ENCODE measurements at places on chromosomes 7 and 10.

DNA sequence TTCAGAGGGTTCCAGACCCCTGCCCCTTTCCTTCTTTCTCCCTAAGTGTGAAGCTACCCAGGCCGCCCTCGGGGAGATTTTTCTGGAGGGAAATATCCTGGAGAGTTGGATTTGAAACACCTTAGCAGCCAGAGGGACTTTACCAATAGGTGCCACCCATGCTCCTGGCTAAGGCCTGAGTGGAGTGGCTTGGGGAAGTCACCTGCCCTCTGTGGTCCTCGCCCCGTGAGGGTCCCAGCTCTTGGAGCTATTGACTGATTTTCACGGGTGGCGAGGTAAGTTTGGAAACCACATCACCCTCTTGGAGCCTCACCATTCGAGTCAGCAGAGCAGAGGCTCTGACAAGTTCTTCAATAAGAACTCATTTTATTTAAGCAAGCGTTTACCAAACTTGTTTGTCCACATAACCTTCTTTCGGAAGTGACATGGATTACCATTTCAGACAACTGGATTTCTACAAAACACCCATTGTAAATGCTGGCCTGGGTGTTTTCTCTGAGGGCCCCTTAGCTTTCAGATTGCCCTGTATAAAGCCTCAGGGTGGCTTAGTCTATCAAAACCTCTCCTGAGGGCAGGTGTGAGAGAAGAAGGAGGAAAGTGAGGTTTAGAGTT lies 20.4 kb downstream of the AQP1 start:
- no peak for DNase-seq

GRCh38 chr10:13865758-13866491 lies 279.2 kb downstream of the PRPF18 start:
- no peak for DNase-seq

GRCh38 chr7:25578991-25579777 lies 350.9 kb upstream of the NPVF start:
- no peak for DNase-seq

GRCh38 chr10:130545122-130545521 lies 408.9 kb downstream of the GLRX3 start:
- no peak for DNase-seq

GRCh38 chr7:30664184-30664885 lies 17.9 kb downstream of the CRHR2 start:
- no peak for DNase-seq

- DNase-seq, result no peak
Measured at GRCh38 chr10:131137223-131137622, 174.3 kb downstream of the TCERG1L start.

DNA sequence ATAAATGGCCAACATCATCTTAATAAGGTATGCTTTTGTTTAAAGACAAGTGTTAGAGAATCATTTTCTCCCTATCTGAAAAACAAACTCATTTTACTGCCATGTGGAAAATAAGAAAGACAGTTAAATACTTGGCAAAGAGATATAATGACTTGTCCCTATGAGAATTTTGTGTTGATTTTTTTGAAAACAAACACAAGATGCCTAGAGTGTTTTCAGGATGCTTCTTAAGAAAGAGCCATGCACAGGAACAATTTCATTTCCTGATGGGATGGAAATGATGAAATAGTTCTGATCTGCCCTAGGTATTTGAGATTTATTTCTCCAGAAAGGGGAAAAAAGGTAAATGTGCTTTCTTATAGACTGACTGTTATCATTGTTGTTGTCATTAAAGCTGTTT lies 237.5 kb upstream of the GNAI1 start:
- no peak for DNase-seq

DNA sequence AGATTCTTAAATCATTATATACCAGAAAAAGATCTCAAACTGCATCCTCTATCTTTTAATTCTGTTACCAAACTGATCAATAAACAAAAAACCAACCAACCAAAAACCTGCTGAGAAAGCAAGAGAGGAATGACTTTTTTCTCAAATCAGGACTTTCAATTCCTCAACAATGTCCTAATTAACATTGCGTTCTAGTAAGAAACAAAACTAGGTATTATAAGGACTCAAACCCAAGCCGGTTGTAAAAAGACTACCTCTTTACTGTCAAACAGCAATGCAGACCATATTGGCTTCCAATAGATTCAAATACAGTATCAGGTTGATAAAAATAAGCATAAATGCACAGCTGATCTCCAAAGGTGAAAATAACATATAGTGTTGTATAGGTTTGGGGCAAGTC lies 57.3 kb downstream of the ETV1 start:
- no peak for DNase-seq

- DNase-seq, result no peak
Measured at GRCh38 chr7:144866189-144866588, 30.3 kb upstream of the TPK1 start.

- DNase-seq, result no peak
Measured at GRCh38 chr7:105096306-105096705, 82.3 kb downstream of the KMT2E start.

GRCh38 chr7:75637854-75638593 lies 100.7 kb downstream of the HIP1 start:
- DNase-seq, result peak; percentile 35

DNA sequence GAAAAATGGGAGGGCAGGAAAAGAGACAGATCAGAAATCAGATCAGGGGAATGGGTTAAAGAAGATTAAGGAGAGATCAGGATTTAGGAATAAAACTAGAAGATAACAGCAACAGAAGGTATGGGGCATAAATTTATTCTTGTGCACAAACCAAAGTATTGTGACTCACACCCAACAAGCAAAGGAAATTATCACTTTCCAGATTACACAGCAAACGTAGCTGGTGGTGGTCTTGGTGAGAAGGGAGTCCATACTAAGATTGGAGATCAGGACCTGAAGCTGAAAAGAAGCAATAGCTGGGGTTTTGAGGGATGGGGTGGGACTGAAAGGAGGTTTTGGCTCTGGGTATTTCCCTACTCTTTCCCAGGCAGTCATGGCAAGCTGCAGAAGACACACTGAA lies 3.5 kb upstream of the MYOZ1 start:
- no peak for DNase-seq

DNA sequence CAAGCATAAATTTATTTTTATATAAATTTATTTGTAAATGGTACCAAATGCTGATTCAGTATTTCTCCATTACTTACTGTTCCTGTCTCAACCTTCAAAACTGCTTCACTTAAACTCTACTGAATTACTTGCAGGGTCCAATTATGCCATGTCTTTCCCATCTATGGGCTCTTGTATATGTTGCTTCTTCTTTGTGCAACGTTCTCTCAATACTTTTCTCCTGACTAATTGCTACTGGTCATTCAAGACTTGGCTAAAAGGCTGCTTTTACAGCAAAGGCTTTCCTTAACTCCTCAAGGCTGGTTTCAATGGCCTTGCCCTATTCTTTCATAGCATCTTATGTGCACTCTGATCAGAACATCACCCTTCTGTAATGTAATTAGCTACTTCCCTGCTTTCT lies 67.9 kb downstream of the RNLS start:
- no peak for DNase-seq

DNA sequence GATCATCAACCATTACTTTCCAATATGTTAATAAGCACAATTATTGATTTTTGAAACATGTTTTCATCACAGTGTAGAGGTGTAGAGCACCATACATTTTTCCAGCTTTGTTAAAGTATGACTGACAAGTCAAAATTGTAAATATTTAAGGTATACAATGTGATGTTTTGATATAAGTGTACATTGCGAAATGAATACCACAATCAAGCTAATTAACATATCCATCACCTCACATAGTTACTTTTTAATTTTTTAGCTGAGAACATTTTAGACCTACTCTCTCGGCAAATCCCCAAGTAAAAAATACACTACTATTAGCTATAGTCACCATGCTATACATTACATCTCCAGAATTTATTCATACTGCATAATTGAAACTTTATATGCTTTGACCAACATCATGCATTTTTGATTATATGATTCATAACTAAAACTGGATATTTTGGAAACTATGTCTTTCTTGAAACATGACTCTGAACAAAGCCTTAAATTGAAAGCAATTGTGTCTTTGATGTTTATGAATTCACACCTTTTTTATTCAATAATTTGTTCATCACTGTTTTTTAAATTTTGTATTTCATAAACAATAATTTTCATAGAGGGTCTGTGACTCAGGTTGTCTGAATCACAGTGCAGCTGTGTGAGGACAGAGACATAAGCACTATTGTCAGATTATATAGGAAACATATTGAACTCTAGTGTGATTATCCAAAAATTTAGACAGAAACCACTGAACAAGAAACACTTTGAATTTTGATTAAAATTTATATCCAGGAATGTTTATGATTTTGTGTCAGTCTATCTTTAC lies 486.1 kb downstream of the SEMA3D start:
- no peak for DNase-seq

- no peak for DNase-seq
Measured at GRCh38 chr7:1706721-1707613, 36.9 kb downstream of the ELFN1 start.

GRCh38 chr7:7773334-7774309 lies 55.2 kb upstream of the RPA3 start:
- DNase-seq, result no peak

GRCh38 chr10:128286762-128287500 lies 160.7 kb upstream of the MKI67 start:
- DNase-seq, result no peak

DNA sequence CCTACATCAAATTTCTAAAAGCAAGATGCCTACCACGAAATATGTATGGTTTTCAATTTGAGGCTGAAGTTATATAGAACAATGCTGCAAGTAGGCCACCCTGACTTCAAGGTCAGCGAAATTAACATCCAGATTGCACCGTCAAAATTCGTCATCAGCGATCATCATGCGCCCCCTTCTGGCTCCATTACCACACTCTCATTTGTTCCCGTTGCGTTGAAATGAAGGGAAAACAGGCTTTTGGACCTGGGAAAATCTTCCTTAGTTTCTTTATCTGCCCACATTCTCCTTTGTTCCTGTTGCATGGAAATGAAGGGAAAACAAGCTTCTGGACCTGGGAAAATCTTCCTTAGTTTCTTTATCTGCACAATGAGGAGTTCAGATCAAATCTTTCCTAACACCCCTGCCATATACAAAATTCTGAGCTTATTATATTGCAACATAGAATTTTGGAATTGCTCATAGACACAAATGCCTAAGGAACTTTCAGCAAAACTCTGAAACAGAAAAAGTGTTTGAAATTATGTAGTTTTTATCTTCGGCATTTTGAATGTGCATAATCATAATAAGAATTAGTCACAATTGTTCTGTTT lies 98.2 kb upstream of the PRKCQ start:
- DNase-seq, result peak; percentile 17

DNA sequence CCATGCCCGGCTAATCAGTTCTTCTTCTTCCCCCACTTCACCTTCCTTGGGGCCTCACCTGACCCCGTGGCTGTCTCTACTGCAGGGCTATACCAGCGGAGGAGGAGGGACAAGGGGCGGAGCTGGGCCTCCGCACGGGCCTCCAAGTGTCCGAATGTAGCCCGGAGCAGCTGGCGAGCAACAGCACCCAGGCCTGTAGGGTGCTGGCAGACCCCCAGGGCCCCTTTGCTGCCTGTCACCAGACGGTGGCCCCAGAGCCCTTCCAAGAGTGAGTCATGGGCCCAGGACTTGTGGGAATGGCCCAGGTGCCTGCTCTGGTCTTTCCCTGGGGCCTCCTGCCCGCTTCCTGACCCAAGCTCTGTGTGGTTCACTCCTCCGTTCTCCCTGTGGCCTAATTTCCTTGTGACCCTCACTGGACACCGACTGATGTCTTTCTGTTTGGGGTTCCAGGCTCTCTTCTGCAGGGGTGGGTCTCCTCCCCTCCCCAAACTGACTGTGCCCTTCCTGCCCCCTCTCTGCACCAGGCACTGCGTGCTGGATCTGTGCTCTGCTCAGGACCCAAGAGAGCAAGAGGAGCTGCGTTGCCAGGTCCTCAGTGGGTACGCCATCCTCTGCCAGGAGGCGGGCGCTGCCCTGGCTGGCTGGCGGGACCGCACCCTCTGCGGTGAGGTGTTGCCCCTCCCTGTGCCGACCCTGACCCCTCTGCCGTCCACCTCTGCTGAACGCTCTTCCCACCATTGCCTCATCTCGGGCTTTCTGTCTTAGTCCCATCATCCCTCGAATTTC lies 35.2 kb downstream of the EPHB4 start:
- DNase-seq, result no peak

- DNase-seq, result no peak
Measured at GRCh38 chr10:94423627-94424026, 21.3 kb downstream of the TBC1D12 start.

DNA sequence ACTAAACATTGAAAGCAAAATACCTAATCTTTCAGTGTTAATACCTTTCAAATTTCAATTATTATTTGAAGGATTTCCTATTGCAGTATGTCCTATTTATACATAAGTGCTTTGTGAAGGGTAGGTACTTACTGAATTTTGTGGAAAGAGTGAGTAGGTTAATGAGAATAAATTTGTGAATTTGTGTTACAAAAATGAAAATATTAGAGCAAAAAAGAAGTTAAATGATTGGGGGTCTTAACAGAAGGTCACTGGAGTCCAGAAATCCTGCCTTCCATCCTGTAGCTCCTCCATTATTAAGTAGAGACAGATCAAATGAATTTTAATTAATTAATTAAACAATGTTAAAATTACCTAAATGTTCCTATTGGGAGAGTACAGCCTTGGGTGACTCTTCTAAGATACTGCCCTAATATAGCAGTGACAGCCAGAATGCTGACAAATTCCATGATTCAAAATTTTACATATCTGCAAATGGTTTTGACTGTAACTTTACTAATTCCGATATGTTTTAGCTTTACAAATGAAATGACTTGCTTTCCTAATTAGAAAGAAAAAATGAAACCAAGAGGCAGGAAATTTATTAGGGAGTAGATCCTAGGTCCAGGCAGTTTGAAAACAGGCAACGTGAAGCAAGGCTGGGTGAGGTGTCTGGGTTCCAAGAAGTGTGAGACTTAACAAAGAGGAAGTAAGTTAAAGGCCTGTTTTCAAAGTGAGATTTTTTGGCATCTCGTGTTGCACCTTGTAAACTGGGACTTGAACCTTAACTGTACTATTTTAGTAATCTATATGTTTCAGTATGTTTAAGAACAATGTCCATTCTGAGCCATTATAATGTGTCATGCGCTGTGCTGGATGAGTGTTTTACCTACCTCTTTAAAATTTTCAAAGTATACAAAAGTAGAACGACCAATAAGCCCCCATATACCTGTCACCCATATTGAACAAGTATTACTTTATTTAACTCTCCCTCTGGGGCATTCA lies 1.5 kb downstream of the PIK3CG start:
- DNase-seq, result no peak

DNA sequence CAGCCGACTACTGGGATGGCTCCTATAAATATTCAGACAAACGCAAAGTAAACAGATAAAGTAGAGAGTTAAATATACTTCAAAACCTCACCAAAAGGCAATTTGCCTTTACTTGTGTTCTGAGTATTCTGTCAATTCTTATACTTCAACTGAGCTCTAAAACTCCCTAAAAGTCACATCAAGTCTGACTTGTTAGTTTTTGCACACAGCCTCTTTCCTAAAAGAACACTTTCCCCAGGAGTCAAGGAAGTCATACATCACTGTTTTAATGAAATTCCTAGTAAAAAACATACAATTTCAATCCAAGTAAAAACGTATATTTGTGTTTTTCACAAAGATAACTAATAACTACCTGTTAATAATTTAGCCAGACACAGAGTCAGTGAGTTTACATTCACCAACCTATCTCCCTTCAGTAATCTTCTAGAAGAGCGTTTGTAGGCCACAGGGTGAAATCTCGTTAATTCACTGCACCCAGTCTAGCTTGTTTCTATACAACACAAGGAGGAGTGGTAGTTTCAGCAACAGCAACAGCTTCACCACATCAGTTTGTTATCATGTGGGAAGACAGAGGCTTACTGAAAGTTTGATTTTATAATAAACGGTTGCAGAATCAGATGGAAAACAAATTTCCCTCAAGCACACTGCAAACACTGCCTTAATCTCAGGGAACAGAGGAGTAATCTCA lies 2.7 kb downstream of the COBL start:
- no peak for DNase-seq
